ENCODE measurements at places on chromosomes 7 and 10.
A peak's percentile ranks its signal among the peaks of the same experiment; 100 is the strongest.

- DNase-seq = no peak
Observed at GRCh38 chr10:93420944-93421825, 60.9 kb downstream of the MYOF start.

DNA sequence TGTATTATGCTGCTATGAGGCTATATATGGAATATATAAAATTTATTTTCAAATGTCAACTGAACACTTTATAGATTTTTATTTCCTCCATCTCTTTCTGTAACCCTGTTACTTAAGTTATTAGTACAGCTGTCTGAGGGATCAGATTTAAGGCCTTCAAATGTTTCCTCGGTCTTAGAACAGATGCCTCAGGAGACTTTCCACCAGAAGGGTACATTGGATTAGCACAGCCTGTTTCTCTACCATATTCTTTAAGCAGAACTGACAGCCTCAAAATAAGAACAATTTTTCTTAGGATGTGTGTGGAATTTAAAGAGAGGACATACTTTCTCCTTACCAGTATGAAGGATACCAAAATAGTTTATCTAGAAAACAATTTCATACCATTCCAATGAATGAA is 53.0 kb upstream of the HGF start:
- no peak for DNase-seq

DNA sequence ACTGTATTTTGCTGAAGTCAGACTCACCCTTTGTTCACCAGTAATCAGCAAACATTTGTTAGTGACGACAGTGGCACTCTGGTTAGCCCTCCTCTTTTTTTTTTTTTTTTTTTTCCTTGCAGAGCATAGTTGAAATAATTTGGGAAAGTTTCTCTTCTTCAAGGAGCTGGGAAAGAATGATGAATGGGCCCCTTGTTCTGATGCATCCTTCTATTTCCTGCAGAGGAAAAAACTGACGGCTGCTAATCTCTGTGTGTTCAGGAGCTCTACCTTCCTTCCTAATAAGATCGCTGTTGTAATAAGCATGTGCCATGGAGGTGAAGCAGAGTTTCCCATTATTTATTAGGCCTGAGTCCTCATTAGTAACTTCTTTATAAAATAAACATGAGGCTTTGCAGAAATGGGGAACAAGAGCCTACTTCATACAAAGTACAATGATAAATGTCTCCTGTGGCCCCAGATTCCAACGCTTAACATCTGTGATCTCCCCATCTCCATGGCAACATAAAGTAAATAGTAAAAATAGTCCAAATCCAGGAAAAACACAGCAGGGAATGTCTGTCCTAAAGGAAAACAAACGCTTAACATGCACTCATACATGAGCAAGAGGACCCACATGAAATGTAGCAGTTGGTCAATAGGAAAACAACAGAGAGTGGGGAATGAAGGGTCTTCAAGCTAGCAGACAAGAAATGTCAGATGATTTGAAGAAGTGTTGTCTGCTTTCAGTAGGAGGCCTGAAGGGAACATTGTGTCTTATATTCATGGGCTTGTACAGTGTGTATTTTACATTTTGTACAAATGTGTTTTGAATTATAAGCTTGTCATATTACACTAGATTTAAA is 59.1 kb upstream of the CALD1 start:
- no peak for DNase-seq

DNA sequence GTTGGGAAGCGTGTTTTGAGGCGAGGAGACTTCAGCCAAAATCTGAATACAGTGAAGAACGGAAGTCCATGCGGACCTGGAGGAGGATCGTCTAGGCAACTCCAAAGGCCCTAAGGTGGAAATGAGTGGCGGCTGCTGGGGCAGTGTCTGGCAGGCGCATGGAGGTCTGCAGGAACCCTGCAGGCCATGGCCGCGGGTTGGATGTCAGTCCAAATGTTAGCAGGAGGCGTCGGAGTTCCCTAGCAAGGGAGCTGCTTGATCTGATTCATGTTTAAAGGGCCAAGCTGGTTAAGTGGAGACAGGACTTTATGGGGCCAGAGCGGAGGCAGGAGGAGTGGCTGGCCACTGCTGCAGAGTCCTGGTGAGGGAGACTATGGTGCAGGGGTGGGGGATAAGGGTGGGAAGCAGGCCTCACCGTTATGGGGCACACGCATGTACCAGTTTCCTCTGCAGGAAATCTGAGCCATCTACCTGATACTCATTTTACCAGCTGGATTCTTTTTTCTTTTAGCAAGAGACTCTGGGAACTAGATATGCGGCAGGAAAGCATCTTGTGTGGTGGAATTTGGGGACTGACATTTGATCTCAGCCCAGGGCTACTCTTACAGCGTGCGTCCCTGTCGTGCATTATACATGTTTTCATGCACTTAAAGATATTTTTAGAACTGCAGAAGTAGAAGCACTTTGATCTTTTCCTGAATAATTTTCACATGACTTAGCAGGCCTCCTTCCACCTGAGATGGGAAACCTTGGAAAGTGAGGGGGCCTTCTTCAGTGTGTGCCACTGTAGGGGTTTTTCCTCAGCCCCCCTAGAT is 6.6 kb upstream of the REPIN1 start:
- no peak for DNase-seq

GRCh38 chr7:128174386-128174785 is 66.7 kb upstream of the LEP start:
- DNase-seq = no peak

DNA sequence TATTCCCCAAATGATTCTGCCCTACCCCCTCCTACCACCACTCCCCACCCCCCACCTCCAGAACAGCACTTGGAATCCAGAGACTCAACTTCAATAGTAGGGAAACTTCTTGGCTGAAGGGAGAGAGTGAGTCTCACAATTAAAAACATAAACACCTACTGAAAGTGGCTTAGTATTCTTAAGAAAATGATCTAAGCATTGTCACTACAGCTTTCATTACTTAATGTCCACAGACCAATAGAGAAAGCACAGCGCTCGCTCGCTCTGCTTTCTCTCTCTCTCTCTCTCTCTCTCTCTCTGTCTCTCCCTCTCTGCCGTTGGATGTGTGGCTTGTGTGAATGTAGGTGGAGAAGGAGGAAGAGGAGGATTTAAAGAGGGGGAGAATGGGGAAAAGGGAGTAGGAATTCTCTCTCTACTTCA is 1.5 kb upstream of the SEMA3A start:
- no peak for DNase-seq

- DNase-seq = no peak
Observed at GRCh38 chr7:128406314-128407232, 3.2 kb downstream of the IMPDH1 start.

GRCh38 chr10:14309593-14309992 is 21.1 kb downstream of the FRMD4A start:
- DNase-seq = no peak

DNA sequence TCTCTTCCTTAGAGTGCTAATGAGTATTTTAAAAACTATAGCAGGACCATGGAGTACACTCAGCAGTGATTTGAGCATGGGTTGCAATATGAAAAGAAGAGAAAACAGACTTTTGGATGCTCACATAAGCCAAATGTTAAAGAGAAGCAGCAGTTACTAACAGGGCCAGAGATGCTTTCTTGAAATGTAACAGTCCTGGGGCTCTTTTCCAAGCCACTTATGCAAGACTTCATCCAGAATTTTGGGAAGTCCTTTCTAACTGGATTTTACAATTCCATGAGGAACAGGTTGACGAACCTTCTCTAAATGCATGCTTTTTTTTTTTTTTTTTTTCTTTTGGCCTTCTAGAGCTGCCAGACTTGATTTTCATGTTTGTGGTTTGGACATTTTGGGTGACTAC is 282.0 kb downstream of the SEC23IP start:
- no peak for DNase-seq

DNA sequence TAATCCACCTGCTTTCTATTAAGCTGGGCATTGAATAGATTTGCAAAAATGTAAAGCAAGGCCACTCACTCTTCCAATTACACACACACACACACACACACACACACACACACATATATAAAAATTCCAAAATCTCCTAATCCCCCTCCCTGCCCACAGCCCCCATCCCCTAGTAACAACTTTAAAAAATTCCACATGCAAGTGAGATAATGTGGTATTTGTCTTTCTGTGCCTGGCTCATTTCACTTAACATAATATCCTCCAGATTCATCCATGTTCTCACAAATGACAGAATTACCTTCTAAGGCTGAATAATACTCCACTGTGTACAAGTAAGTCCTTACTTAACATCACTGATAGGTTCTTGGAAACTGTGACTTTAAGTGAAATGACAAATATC is 24.2 kb downstream of the SH2D4B start:
- no peak for DNase-seq

DNA sequence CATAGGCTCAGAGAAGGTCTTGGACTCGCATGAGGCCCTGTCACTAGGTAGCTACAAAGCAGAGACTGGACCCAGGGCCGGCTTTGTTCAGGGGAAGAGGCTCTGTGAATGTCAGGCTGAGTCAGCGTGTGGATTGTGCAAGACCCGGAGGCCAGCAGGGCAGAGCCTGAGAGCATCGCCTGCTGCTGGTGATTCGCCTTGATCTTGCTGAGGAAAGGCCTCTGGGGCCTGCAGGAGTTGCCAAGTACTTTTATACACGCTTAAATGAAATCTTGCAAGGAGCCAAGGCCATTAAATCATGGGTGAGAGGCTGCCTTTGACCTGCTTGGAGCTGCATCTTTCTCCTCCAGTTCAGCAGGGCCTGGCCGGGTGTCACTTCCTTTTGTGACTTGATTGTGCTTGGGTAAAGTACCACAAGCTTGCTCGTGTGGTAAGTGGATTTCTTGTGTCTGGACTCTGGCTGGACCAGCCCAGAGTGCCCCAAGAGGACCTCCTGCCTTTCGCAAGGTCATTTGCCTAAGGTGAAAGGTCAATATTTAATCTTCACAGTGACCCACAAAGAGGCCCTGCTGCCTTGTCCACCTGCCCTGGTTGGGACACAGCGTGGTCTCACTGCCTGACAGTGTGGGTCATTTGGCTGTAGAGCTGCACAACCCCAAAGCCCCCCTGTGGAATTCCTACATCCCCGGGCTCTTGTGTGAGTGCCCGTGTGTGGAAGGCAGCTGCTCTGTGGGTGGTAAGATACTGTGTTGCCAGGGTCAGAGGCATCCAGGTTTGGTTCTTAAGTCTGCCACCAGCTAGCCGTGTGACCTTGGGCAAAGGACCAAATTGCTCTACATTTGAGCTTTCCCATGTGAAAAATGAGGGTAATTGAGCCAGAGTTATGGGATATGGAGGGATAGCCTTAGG is 38.6 kb upstream of the SH2D4B start:
- DNase-seq = peak; percentile 74

- DNase-seq = no peak
Observed at GRCh38 chr10:25698638-25699037, 235.4 kb upstream of the MYO3A start.

DNA sequence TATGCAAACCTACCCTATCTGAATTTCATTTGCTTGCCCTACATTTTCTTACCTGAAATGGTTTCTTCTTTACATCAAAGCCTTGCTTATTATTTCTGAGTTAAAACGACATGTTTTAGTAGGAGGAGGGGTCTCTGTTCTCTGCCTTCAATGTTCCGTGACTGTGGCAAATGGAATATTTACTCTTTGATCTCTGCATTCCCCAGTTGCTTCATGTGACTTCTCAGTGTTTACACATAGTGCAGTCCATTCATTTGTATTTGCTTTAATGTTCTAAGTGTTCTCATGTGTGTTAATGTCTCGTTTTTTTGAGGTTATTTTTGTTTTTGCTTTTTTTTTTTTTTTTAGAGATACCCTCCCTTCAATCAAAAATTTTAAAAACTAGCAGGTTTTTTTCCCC is 75.8 kb downstream of the GNAI1 start:
- DNase-seq = no peak

DNA sequence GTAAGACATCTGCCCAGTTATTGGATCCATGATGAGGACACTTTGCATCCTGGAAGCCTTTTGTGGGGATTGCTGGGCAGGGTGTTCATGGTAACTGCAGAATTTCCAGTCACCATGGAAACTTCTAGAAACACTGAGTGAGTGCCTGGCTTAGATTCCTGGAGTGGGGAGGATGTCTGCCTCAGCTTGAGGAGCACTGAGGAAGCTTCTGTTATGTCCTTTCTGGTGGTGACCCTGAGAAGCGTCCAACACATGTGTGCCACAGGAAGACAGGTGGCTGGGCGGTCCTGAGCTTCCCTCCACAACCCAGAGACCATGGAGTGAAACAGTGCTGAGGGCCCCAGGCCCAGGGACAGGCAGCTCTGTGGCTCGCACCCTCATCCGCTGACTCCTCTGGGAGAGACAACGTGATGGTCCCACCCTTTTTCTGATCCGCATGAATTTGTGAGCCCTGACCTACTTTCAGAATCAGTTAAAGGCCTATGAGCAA is 191.8 kb upstream of the CXCL12 start:
- no peak for DNase-seq

GRCh38 chr7:124792002-124792401 is 26.4 kb upstream of the GPR37 start:
- DNase-seq = no peak

DNA sequence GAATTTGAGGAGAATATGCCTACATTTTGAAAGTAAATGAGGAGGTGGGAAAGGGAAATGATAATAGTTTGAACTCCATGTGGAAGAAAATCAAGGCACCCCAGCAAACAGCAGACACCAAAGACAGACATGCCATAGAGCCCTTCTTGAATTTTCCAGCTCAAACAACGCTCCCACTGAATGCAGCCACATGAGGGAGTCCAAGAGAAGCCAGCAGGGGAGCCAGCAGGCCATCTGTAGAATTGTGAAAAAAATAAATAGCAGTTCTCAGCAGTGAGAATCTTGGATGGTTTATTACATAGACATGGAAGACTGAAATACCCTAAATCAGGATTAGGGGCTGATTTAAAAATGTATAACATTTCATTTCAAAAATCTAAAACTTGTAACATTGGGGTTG is 1567.3 kb upstream of the LRRTM3 start:
- DNase-seq = no peak

GRCh38 chr7:107080533-107080932 is 36.0 kb downstream of the PRKAR2B start:
- DNase-seq = no peak

GRCh38 chr7:136193940-136194339 is 216.8 kb upstream of the MTPN start:
- DNase-seq = no peak

GRCh38 chr7:127781081-127781480 is 129.1 kb downstream of the SND1 start:
- DNase-seq = no peak

DNA sequence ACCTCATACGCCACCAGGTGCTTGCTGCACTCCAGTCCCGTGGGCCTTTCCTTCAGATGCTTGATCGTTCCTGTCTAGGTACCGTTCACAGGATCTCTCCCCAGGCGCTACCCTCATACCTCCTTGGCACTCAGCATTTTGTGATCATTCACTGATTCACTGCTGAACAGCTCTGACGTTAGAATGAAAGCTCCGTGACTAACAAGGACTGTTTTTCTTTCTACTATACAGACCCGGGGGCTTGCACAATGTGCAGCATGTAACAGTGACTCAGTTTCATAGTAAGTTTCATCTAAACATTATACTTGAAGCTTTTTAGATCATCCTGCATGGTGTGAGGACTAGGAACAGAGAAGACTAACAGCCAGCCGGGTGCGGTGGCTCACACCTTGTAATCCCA is 20.6 kb downstream of the KIN start:
- no peak for DNase-seq

- DNase-seq = no peak
Observed at GRCh38 chr10:71648254-71648932, 71.2 kb downstream of the C10orf105 start.
